CD4-positive, alpha-beta T cell treated with Interleukin-21 for 1 hour (primary cell): ENCODE measurements at places on chromosomes 2 and 18.

DNA sequence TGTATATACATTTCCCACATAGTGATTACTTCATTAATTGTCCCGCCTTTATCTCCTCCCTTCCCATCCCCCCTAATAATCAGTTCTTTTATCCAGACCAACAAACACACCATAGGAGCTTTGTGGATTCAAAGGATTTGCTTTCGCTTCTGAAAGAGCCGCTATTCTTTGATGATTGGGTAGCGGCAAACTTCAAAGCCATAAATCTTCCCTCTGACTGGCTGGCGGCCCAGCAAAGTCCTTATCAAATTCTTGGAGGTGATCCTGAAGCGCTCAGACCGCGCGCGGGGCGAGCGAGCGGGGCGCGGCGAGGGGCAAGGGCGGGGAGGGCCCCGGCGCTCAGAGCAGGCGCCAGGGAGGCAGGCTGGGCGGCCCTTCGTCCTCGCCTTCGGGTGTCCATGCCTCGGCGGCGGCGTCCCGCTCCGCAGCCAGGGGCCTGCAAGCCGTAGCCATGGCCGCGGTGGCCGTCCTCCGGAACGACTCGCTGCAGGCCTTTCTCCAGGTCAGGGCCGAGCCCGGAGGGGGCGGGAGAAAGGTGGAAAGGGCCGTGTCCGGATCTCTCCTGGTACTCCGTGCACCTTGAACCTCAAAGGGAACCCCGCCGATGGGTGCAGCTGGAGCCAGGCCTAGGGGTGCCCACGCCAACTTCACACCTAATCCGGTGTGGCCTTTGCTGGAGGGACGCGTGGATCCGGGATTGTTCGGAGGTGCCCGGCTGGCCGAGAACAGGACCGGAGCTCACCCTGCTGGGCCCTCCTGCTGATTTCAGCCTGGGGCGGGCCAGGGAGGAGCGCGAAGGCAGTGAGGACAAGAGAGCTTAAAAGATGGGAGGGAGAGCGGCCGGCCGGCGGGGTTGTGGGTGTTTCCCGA is at the start of gene SP5:
Gene SP5, plus strand, starts transcription at position 276 of the 870 bp plus-strand sequence. Its CDS starts 176 bp downstream, at position 452.
- DNase-seq: peak; percentile 55

- DNase-seq: no peak
These were observed 104.5 kb downstream of the RBM43 start for GRCh38 chr2:151157000-151157735.

GRCh38 chr2:45494275-45494977 is 116.6 kb downstream of the SRBD1 start:
- DNase-seq: peak; percentile 50

DNA sequence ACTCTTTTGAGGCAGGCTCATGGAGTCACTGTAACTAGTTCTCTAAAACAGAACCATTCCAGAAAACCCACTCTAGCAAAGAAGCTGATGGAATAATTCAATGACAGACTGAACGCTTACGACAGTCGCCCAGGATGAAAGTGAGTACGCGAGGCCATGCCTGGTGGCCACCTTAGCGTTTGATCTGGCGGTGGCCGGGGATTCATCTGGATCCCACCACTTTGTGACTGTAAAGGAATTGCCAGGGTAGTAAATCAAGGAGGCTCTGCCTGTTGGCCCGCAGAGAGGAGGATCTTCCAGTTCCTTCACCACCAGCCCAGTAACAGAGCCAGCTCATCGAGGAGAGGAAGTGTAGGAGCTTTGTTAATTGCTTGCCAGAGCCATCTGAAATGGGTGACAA is 34.6 kb downstream of the GREB1 start:
- DNase-seq: no peak

GRCh38 chr18:77811503-77811902 is 561.9 kb downstream of the GALR1 start:
- no peak for DNase-seq

- no peak for DNase-seq
These were observed 223.0 kb downstream of the NBAS start for GRCh38 chr2:15337996-15338666.

- DNase-seq: no peak
These were observed 47.1 kb upstream of the CCBE1 start for GRCh38 chr18:59744271-59744721.

DNA sequence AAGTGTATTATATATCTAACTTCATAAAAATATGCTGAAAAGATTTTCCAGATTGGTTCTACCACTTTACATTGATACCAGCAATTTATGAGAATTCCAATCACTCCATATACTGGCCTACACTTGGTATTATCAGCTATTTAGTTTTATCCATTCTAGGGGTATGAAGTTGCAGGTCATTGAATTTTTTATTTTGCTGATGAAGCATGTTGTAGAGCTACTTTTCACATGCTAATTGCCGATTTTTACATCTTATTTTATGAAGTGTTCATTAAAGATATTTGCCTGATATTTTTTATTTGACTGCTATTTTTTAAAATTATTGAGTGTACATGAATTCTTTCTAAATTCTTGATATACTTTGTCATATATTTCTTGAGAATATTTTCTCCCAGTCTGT is 542.1 kb downstream of the ADCYAP1 start:
- no peak for DNase-seq

- DNase-seq: no peak
These were observed 148.5 kb downstream of the GFPT1 start for GRCh38 chr2:69238449-69239031.

GRCh38 chr18:23588836-23589560 is 2.7 kb upstream of the NPC1 start:
- DNase-seq: no peak

DNA sequence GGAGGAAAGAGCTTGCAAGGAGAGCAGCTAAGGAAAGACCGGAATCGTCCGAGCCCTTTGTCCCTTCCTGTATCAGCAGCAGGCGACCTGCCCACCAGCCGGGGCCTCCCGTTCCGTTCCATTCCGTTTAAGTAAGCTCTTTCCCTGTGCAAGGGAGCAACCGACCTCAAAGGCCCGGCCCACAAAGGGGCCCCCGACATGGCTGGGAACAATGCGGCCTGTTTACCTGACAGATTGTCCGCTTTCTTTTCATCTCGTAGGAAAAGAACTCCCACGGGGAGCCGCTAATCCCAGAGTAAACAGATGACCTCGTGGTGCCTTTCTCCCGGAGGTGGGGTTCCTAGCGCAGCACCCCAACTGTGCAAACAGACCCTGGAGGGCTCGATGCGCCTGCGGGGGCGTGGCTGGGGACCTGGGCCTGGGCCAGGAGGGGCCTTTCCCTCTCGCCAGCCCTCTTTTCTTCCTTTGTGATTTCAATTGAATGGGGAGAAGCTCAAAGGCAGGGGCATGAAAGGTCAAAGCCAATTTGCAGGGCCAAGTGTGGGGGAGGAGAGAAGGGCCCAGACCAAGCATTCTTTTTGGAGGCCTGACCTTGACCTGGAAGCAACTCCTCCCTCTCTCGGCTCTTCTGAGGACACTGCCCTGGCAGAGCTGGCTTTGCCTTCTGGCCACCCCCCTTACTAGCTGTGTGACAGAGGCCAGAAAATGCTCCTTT is 120.2 kb downstream of the INHBB start:
- no peak for DNase-seq

GRCh38 chr2:176552501-176553135 is 283.4 kb downstream of the MTX2 start:
- no peak for DNase-seq
